Vagina (tissue), 2 donors: ENCODE measurements at places on chromosomes 5 and 9.

GRCh38 chr5:136080483-136081216 lies 51.9 kb downstream of the TGFBI start:
- no peak for DNase-seq

- no peak for DNase-seq
Measured at GRCh38 chr9:12425878-12426864, 267.0 kb upstream of the TYRP1 start.

- no peak for DNase-seq
Measured at GRCh38 chr5:166027582-166027981, 2263.9 kb upstream of the WWC1 start.

GRCh38 chr9:7456793-7457530 lies 342.6 kb downstream of the DMAC1 start:
- DNase-seq, result no peak

DNA sequence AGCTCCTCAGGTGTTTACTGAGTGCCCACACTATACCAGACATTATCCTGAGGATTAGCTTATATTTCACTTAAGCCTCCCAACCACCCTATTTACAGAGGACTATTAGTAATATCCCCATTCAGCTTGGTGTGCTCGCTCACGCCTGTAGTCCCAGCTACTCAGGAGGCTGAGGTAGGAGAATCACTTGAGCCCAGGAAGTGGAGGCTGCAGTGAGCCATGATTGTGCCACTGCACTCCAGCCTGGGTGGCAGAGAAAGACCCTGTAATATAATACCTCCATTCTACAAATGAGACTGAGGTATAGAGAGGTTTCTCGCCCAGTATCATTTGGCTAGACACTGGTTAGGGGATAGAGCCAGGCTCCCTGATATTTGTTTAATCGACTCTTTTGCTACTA lies 18.0 kb upstream of the MATR3 start:
- no peak for DNase-seq
